CD4-positive, alpha-beta T cell treated with Interleukin-10 for 1 hour (primary cell): ENCODE measurements at places on chromosomes 16 and 17.

- no peak for DNase-seq
Measured at GRCh38 chr17:51034800-51035199, 85.9 kb downstream of the SPAG9 start.

DNA sequence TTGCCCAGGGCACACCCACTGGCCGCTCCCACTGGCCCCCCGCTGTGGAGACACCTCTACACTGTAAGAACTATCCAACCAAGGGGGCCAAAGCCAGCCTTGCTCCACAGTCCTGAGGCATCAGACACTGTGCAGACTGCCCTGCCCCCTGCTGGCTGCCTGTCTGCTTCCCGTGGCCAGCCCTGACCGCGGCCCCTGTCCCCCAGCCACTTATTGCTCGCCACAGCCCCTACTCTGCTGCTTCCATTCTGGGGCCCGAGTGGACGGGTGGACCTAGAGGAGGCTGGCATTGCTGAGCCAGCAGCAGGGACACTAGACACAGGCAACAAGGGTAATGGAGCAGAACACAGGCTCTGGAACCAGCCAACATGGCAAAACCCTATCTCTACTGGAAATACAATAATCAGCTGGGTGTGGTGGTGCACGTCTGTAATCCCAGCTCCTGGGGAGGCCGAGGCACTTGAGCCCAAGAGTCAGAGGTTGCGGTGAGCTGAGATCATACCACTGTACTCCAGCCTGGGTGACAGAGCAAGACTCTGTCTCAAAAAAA is 19.7 kb upstream of the LRRC37A3 start:
- DNase-seq = peak; percentile 40

- DNase-seq = no peak
Measured at GRCh38 chr17:81983639-81984373, 6.4 kb downstream of the ASPSCR1 start.

DNA sequence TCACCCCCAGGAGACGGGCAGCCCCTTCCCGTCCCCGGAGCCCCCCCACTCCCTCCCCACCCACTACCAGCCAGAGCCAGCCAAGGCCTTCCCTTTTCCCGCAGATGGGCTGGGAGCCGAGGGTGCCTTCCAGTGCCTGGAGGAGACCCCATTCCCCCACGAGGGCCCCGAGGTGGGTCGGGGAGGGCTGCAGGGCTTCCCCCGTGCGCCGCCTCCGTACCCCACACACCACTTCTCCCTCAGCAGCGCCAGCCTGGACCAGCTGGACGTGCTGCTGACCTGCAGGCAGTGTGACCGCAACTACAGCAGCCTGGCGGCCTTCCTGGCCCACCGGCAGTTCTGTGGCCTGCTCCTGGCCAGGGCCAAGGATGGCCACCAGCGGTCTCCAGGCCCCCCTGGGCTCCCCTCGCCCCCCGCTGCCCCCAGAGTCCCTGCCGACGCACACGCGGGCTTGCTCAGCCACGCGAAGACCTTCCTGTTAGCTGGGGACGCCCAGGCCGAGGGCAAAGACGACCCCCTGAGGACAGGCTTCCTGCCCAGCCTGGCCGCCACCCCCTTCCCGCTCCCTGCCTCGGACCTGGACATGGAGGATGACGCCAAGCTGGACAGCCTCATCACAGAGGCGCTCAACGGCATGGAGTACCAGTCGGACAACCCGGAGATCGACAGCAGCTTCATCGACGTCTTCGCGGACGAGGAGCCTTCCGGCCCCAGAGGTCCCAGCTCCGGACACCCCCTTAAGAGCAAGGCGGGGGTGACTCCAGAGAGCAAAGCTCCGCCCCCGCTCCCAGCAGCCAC is 23.5 kb upstream of the ZFPM1 start:
- DNase-seq = no peak

DNA sequence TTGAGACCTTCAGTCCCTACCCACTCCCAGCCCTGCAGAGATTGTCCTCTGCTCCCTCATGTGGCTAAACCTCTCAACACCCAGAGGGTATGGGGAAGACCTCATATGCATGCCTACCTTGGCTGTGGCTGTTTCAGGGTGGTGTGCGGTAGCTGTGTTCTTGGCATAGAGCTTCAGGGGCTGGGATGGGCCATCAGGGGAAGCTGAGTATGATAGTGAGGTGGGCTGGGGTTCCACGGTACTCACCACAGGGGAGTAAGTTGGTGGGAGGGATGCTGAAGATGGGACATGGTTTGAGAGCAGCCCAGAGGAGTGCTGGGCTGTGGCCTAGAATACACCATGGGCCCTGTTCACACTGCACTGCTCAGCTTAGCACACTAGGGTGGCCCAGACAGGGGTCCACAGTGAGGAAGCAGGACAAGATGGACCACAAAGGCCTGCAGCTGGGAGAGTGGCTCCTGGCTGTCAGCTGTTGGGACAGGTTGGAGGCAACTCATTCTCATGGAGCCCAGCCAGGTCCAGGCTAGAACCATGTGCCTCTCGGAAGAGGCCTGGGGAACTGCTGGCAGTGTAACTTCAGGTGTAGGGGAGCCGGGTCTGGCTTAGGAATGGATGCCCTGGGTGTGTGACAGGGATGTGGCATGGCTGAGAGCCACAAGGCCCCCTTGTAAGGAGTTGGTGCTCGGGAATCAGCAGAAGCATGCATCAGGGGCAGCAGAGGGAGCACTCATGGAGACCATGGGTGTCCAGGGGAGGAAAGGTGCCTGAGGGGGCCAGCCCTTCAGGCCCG is 3.1 kb downstream of the MFAP4 start:
- no peak for DNase-seq

DNA sequence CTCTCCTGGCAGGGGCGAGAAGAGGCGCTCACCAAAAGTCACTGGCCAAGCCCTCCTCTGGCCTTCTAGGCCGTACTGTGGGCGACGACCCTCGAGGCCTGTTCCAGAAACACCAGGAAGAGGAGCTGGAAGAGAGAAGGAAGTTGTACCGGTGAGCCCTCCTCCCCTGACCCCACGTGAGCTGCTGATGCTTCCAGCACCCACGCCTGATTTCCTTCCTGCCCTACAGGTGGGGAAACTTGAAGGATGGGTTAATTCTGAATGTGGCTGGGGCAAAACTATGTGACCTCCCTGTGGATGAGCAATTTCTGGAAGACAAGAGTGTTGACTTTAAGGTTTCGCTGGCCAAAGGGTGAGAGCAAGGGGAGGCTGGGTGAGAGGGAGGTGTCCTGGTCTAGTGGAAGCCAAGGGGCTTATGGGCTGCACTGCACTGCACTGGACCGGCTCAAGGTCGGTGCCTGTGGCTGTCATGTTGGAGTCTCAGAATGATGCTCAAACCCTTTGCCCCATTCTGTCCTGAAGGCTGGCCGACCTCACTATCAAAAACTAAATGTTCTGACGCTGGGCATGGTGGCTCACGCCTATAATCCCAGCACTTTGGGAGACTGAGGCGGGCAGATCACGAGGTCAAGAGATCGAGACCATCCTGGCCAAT is 6.2 kb downstream of the C17orf100 start:
- DNase-seq = no peak

DNA sequence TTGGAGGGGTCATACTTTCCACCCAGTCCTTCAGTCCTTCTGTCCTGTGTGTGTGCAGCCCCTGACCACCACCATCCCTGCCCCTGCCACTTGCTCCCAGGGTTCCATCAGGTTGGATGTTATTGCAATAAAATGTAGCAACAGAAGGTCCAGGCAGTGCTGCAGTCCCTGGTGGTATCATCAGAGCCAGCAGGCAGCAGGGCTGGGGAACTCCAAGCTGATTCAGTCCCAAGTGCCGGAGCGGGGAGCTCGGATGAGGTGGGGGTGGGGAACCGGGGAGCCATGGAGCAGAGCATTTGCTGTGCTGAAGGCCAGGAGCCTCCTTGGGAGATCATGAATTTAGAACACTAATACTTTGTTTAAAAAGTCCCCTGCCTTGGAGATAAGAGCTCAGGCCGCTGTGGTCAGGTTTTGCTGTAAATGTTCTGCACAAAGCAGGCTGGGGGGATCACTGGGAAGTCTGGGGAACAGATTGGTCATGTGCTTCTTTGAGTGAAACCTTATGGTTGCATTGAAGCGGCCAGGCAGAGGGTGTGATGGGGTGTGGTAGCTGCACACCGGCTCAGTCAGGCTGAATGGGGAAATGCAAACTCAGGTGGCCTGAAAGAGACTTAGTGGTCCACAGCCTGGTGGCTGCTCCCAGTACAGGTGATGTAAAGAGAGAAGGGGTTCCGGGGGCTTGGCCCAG is 225.9 kb downstream of the SEC14L1 start:
- DNase-seq = no peak

GRCh38 chr16:75304521-75305363 is 53.3 kb upstream of the BCAR1 start:
- DNase-seq = no peak

- no peak for DNase-seq
Measured at GRCh38 chr16:49456763-49457162, 83.2 kb downstream of the C16orf78 start.

DNA sequence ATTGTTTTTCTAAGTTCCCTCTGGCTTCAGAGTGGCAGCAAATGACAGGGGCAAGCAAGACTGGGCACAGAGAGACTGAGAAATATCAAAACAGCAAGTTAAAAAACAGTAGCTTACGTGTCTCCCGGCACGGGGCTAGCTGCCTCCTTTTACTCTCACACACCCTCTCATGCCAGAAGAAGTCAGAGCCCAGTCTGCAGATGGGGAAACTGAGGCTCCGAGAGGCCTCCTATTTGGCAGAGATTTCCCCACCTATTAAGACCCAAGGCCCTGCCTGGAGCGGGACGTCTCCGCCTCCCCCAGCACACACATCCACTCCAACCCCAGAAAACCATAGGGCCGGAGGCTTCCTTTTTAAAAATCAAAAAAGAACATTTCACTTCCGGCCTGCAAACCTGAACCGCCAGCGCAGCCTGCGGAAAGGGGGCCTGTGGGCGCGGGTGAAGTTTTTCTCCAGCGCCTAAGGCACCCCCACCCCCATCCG is 832 bp downstream of the CARHSP1 start:
- DNase-seq = peak; percentile 13

DNA sequence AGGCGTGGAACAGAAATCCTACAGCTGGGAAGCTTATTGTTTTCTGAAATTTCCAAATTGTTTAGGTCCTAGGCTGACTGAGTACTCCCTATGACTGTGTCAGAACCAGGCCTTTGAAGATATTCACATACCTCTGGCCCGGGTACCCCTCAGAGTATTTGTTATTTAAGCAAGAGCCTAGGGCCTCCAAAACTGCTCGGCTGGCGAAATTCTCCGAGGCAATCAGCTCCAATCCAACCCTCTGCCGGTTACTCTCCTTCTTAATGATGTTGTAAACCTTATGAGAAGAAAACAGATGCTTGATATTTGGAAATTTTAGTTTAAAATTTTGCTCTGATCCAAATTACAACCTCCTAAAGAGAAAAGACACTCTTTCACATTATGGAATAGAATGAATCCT is 9.8 kb downstream of the SHMT1 start:
- DNase-seq = no peak

- no peak for DNase-seq
Measured at GRCh38 chr17:40032322-40033320, 17.4 kb downstream of the CSF3 start.

GRCh38 chr17:64107500-64108236 is 22.3 kb downstream of the ERN1 start:
- DNase-seq = no peak

- no peak for DNase-seq
Measured at GRCh38 chr16:89815639-89816348, 653 bp downstream of the FANCA start.

- no peak for DNase-seq
Measured at GRCh38 chr17:81391293-81391935, 3.8 kb upstream of the BAHCC1 start.

- DNase-seq = peak; percentile 44
Measured at GRCh38 chr16:3029491-3030221, 5.8 kb downstream of the THOC6 start.

DNA sequence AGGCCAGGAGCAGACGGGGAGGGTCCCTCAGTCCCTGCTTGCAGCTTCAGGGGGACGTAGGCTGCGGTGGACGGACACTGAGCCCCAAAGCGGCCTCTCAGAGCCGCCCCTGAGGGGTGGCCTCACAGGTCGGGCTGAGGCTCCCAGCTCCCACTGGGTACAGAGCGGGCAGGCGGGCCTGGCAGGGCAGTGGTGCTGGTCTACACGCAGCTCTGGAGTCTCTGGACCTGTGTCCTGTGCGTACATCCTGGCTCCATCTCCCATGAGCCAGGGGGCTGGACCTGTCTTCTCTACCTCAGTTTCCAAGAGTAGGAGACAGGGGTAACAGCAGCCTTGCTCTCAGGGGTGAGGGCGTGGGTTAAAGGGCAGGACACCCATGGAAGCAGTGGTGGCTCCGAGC is 1.7 kb downstream of the DPEP1 start:
- no peak for DNase-seq
